Activated CD4-positive, alpha-beta T cell treated with anti-CD3 and anti-CD28 coated beads for 4 hours (primary cell): ENCODE measurements at places on chromosomes 1 and 21.

- no peak for DNase-seq
Observed at GRCh38 chr21:37338671-37339551, 27.7 kb upstream of the DYRK1A start.

- DNase-seq: no peak
Observed at GRCh38 chr21:33522953-33523349, 19.0 kb downstream of the GART start.

- DNase-seq: no peak
Observed at GRCh38 chr1:238767321-238767720, 619.0 kb upstream of the CHRM3 start.

- DNase-seq: no peak
Observed at GRCh38 chr1:169271098-169271497, 96.5 kb downstream of the NME7 start.

DNA sequence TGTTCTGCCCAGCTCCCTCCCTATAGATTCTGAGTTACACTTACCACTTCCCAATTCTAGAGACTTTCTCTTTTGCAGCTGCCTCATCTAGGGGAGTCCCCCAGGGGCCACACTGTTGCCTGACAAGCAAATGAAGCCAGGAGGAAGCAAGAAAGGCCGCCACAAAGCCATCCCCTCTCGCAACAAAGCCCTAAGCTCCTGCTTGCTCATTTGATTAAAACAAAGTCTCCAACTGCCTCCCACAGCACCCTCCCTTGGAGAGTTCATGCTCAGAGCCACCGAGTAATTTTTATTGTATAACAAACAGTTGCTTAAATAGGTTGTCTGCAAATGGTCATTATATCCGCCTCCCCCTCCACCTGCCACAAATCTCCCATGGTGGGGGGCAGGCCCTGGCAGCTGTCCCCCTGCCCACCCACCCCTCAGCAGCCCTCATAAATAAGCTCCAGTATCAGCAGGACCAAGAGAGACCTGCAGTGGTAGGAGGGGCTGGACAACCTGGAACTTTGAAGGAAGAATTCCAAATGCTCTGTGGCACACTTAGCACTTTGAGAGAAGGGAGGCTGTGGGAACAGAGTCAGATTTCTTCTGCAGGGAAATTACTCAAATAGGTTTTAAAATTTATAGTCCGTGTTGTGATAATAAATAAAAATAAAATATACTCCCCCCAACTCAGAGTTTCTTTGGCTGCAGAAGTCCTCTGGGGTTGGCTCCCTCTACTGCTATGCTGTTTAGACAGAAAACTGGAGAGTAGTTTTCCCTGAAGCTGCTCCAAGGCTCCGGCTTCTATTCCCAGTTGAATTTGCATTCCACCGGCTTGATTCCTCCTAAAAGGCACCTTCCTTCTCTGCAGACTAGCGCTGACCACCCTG, 237.5 kb downstream of the TTLL7 start:
- no peak for DNase-seq

DNA sequence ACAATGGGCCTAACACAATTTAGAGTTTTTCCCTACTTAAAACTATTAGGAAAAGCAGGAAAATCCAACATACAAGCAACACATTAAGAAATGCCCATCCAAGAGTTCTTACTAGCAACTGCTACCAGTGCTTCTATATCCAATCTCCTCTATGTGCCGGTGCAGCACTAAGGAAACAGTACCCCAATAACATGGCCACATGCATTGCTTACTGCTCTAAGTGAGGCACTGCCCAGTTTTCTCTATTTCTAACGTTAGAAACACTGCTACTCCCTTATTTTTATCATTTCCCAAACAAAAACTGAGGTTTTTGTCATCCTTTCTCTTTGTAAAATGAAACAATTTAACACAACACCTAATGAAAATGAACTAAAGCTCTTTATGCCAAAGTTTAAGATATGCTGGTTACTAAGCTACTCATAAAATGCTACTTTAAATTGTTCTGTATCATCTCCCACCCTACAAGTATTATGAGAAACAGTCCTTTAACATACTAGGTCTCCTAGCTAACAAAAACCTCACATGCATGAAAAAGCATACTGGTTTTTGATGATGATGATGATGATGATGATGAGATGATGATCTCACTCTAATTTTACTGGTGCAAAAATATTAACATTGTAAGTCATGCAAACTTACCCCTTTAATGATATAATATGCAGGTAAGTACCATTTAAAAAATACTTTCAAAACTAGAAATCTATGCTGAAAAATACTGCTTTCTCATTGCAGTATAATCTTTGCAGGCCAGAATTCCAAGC, 90.7 kb upstream of the TTC39A start:
- DNase-seq: no peak

DNA sequence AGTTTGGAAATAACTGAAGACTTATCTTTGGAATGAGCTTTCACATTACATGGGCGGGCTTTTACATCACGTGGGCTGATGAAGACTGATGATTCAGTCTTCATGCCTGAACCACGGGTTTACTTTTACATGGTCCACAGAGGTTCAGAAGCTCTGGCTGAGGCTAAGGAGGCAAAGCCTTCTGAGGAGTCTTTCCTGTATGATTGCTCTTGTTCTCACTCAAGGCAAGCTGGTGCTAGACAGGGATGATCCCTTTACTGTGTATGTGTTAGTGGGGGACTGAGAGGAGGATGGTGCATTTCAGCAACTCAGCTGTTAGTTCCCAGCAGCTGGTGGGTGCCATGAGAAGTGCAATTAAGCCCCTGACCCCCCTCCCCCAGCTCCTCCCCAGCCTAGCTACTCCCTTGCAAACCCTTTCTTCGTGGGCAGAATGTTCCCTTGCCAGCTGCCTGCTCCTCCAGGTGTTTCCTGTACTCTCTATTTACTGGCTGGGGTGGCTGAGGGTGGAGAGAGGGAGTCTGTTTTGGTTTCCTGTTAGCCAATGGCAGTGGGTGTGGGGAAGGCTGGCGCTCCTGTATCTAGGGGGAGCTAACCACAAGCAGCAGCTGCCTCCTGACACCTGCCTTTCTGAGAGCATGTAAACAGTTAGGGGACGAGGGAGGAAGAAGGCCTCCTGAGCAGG, 15.4 kb downstream of the BTG2 start:
- peak; percentile 48 for DNase-seq

DNA sequence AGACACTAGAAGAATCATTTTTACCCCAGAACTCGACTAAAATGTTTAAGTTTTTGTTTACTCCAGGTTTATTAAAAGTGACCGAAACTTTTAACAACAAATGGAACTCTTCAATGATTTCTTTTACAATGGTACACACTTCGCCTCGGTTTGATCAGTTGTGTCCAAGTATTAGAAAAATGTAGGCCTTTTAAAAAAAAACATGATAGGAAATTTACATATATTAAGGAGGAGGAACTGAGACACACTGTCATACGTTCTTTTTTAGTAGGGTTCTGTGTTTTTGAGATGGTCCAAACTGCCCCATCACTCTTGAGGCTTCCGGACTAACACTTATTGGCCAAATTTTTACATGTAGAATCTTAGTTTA, 1.3 kb downstream of the PRDM2 start:
- DNase-seq: no peak

DNA sequence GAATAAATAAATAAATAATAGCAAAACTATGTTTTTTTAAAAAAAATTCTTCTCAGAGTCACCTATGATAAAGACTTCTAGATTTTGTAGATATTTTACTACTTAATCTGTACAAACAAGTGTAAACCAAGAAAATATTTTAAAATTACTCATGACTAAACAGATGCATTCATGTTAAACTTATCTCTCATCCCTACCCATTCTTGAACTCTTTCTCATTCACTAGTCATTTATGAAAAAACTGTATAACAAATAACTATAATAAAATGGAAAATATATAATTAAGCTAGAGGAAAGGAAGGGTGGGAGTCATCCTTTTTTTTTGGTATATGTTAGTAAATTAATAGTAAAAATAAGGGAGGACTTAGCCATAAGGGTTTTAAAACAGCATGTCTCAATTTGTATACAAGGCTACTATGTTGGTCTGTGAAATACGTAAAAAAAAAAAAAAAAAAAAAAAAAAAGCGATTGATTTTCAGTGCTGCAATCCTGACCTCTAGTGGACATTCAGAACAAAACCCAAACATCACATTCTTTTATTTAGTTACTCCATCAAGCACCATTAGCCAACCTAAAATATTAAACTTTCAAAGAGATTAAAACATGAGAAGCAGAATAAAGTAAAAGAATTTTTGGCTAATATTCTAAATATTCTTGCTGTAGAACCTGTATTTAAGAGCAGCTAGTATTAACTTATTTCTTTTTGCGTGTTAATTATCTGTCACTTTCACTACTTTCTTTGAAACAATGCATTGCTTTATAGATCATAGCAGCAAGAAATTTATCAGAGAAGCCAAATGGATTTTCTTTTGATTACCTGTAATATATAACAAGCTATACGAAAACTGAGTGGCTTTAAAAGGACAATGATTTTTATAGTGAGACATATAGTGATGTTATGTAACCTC, 255.8 kb upstream of the CACYBP start:
- no peak for DNase-seq
